ENCODE measurements at places on chromosomes 1 and 21.

GRCh38 chr1:199243423-199244061 is 604.7 kb downstream of the PTPRC start:
- H3K36me3 ChIP-seq: no peaks in the 10 kb centered on the region
- H3K27me3 ChIP-seq: no peaks in the 10 kb centered on the region
- H3K4me3 ChIP-seq: no peak overlapping the region
- no peak for DNase-seq

- no peaks in the 10 kb centered on the region for H3K27me3 ChIP-seq
- peak overlapping the region; percentile 55 for H3K27ac ChIP-seq
- DNase-seq: no peak
- peaks cover 28% of the 10 kb centered on the region for H3K4me1 ChIP-seq
- no peak overlapping the region for H3K4me3 ChIP-seq
- peaks cover 23% of the 10 kb centered on the region for H3K36me3 ChIP-seq
Observed at GRCh38 chr21:45474323-45474950, 67.8 kb downstream of the SLC19A1 start.

- H3K4me3 ChIP-seq: no peak overlapping the region
- DNase-seq: no peak
- no peaks in the 10 kb centered on the region for H3K36me3 ChIP-seq
- peak overlapping the region; percentile 20 for H3K27ac ChIP-seq
Observed at GRCh38 chr1:48916130-48917069, 139.7 kb upstream of the BEND5 start.

- no peak overlapping the region for H3K4me3 ChIP-seq
- peaks cover 36% of the 10 kb centered on the region for H3K4me1 ChIP-seq
- peaks cover 11% of the 10 kb centered on the region for H3K36me3 ChIP-seq
- no peaks in the 10 kb centered on the region for H3K27me3 ChIP-seq
- H3K27ac ChIP-seq: peak overlapping the region; percentile 67
Observed at GRCh38 chr1:19612530-19612929, 31.6 kb upstream of the NBL1 start.

Measured in type B pancreatic cell (in vitro differentiated cells).